ENCODE measurements at places on chromosomes 13 and 19.

DNA sequence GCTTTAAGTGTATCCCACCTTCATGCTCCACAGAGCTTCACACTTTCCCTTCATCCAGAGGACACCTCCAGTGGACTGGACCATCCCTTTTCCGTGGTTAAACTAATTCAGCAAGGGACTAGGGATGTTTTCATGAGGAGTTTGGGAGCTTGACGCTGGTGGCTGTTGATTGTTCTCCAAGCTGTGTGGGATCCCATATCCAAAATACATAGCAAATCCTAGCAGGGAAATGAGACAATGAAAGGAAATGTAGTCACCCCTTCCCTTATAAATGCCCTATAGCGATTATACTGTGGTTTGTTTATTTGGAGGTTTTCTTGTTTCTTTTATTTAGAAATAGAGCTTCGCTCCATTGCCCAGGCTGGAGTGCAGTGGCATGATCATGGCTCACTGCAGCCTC lies 31.6 kb upstream of the DPRX start:
- no peak for DNase-seq

DNA sequence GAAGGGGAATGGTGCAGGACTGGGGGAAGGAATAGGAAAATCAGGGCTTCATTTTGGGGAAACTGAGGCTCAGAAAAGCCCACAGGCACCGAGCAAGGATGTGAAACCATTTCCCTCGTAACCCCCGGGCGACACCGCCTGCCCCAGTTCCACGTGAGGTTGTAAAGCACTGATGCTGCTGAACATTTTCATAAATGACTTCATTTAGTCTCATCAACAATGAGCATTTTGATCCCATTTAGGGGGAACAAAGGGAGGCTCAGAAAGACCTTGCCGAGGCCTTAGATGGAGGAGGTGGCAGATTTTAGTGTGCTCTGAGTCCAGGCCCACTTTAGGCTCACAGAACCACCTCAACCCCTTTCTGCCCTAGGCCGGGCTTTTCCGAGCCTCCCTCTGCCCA lies 20.5 kb upstream of the FBXO27 start:
- DNase-seq, result no peak

GRCh38 chr19:46447006-46447405 lies 18.3 kb upstream of the PNMA8C start:
- no peak for DNase-seq

GRCh38 chr19:13169769-13170168 lies 19.6 kb downstream of the IER2 start:
- DNase-seq, result no peak

GRCh38 chr19:6272411-6272791 lies 7.4 kb downstream of the MLLT1 start:
- no peak for DNase-seq

GRCh38 chr13:113835461-113836270 lies 28.2 kb downstream of the GAS6 start:
- DNase-seq, result no peak

- no peak for DNase-seq
These were observed 1331.5 kb upstream of the PCDH20 start for GRCh38 chr13:62747152-62747551.

- DNase-seq, result peak; percentile 50
These were observed at the start of gene GZMM for GRCh38 chr19:543910-544608. Gene GZMM, plus strand, starts transcription at chr19:544053. Its CDS starts 19 bp downstream, at chr19:544072.

DNA sequence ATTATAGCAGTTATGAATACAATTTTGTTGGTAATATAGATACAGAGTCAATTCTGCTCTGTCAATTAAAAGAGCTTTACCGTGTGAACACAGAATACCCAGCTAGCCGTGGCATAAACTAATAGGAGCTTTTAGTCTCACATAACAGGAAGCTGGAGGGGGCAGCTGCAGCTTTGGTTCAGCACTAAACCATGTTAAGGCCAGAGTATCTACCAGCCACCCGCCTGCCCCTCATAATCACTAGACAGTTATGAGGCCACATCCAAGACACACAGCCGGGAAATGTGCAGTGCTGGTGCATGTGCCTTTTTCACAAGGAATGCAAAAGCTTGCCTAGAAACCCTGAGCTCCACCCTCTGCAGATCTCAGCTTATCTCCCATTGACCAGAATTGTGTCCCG lies 62.3 kb downstream of the SGCG start:
- no peak for DNase-seq

DNA sequence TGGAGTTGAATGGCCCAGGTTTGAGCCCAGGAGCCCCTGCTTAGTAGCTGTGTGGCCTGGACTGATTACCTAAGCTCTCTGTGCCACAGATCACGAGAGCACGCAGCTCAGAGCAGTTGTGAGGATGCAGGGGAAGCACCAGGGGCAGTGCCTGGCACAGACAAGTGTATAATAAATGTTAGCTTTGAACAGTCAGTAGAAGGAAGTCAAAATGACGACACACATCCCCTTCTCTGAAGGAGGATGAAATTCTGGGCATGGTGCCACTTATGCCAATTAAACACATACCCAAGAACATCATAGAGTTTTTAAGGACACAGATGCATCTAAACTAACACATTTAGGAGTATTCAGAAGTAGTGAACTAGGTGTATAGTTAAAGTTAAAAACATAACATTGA lies 24.9 kb upstream of the SIGLEC11 start:
- no peak for DNase-seq

- DNase-seq, result no peak
These were observed 63.4 kb upstream of the C1QTNF9B start for GRCh38 chr13:23960566-23961156.

DNA sequence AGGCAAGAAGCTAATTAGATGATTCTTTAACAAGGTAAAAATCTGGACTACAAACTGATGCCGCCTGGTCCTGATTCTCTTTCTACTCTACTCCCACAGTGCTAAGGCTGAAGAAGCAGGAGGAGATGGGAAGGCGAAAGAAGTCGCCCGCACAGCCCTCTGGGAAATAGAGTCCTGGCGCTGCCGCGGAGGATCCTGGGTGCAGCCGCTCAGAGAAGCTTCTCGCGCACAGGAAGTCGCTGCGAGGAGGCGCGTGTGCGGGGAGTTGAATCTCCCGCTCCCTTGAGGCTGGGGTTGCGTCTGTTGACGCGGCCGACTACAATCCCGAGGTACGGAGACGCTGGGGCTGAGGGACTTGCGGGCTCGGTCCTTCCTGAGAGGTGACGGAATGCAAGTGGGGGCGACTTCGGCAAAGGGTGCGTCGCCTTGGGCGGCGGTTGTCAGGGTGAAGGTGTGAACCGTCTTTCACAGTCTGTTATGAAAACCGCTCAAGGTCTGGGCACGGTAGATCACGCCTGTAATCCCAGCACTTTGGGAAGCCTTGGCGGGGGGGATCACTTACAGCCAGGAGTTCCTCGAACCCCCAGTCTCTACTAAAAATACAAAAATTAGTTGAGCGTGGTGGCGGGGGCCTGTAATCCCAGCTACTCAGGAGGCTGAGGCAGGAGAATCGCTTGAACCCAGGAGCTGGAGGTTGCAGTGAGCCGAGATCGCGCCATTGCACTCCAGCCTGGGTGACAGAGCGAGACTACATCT lies at the start of gene ZNF473:
ZNF473 (plus strand) TSS at position 212 of the 756 bp plus-strand sequence. CDS start 5,078 bp downstream, outside the sequence.
- peak; percentile 73 for DNase-seq

GRCh38 chr13:110274687-110275086 lies 32.3 kb downstream of the COL4A1 start:
- no peak for DNase-seq

DNA sequence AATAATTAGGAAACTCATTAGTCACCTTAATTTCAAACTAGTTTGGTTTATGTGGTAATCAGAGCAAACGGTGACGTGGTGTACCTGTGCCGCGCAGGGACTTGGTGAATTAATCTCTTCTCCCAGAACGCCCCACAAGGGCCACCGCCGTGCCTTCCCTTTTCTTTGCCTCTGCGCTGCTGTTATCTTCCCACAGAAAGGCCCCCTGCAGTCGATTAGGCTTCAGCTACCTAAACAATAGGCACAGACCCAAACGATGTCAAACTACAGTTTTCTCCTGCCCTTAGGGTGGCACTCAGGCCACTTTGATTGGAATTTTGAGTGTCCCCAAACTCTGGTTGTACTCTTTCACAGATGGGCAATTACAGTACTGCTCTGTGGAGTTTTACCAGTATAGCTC lies 115.5 kb downstream of the GGACT start:
- no peak for DNase-seq

GRCh38 chr13:33182729-33183128 lies 102.8 kb downstream of the STARD13 start:
- DNase-seq, result no peak

GRCh38 chr13:79541426-79542049 lies 60.6 kb downstream of the NDFIP2 start:
- no peak for DNase-seq

- DNase-seq, result no peak
These were observed 5.0 kb downstream of the EBI3 start for GRCh38 chr19:4234142-4234861.

DNA sequence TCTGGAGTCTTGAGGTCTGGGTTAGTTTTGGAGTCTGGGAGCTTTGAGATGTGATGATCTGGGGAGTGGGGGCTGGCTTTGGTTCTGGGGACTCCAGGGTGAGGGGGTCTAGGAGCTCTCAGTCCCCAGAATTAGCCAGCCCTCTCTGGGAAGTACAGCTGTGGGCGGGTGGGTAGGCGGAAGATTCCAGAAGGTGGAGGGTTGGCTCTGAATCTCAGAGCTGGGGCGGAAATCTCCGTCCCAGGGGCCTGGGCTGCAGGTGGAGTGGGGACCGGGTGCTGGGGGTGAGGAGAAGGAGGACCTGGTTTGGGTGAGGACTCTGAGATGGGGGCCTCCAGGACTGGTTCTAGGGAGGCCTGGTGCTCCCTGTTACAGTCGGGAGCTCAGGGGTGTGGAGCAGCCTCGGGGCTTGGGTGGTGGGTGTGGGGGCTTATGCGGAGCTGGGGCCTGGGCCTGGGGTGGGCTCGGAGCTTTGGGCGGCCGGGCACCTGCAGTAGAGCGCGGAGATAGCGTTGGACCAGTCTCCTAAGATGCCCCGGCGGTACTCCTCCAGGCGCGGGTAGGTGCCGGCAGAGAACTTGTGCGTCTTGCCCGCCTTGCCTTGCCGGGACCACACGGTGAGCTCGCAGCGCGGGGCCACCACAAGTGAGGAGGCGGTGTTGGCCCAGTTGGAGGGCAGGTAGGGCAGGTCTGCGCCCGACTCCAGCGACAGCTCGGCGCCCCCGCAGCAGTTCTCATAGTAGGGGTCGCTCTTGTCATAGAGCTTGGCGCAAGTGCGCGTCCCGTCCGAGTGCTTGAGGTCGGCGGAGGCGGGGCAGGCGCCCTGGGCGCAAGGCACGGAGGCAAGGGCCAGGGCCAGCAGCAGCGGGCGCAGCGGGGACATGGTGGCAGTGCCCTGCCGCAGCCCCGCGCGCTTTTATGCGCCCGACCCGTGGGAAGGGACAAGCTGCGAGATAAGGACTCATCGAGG lies at the start of gene SYCN:
SYCN (minus strand) TSS at position 892 of the 970 bp plus-strand sequence; CDS start at position 883, 9 bp downstream.
- DNase-seq, result no peak

GRCh38 chr13:77219401-77219800 lies 107.5 kb downstream of the MYCBP2 start:
- no peak for DNase-seq

- DNase-seq, result peak; percentile 42
These were observed at the start of gene LDLR for GRCh38 chr19:11089254-11090013. Gene LDLR, plus strand, starts transcription at chr19:11089463. Its CDS starts 86 bp downstream, at chr19:11089549.

- DNase-seq, result no peak
These were observed 6.6 kb upstream of the GIPC1 start for GRCh38 chr19:14502334-14503092.

DNA sequence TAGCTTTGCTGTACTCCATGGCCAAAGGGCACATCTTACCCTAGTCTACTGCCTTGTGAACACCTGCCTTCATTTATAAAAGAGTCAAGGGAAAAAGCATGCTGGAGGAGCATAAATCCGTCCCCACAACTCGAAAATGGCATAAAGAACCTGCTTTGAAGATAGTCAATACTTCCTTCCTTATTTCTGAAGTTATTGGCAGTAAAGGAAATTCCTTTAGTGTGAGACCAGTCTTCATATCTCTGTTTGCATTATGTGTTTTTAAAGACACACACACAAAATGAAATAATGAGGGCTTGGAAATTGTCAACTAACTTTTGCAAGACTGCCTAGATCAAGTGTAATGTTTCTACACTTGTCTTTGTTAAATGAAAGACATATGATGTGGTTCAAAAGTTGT lies 408.4 kb downstream of the SPRY2 start:
- DNase-seq, result no peak

GRCh38 chr19:46903458-46903857 lies 42.7 kb downstream of the ARHGAP35 start:
- no peak for DNase-seq

DNA sequence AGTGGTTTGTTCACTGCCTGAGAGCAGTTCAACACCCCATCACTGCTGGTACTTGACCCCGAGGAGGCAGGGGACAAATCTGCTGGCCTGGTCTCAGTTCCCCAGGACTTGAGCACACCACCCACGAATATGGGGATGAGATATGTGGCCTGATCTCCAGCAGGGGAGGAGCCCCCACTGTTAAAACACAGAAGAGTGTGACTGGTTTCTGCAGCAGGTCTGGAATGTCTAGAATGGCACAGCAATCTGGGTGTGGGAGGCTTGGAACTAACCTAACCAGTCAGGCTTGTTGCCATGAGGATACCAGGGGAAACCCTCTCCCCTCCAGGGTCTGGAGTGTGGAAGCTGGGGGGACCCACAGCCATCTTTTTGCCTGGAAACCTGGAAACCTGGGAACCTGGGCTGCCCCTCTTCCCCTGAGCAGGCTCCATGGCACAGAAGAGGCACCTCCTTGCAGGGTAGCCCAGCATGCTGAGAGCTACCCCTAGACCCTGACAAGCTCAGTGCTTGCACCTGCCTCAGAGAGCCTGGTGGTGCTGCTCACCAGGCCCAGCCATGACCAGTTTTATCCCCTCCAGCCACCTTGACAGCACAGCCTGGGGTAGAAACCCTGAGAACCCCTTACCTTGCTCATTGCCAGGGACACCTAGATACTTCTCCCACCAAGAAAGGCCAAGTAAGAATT lies 273.8 kb downstream of the LIG4 start:
- no peak for DNase-seq

GRCh38 chr19:33868076-33868735 lies 71.5 kb downstream of the KCTD15 start:
- DNase-seq, result no peak

DNA sequence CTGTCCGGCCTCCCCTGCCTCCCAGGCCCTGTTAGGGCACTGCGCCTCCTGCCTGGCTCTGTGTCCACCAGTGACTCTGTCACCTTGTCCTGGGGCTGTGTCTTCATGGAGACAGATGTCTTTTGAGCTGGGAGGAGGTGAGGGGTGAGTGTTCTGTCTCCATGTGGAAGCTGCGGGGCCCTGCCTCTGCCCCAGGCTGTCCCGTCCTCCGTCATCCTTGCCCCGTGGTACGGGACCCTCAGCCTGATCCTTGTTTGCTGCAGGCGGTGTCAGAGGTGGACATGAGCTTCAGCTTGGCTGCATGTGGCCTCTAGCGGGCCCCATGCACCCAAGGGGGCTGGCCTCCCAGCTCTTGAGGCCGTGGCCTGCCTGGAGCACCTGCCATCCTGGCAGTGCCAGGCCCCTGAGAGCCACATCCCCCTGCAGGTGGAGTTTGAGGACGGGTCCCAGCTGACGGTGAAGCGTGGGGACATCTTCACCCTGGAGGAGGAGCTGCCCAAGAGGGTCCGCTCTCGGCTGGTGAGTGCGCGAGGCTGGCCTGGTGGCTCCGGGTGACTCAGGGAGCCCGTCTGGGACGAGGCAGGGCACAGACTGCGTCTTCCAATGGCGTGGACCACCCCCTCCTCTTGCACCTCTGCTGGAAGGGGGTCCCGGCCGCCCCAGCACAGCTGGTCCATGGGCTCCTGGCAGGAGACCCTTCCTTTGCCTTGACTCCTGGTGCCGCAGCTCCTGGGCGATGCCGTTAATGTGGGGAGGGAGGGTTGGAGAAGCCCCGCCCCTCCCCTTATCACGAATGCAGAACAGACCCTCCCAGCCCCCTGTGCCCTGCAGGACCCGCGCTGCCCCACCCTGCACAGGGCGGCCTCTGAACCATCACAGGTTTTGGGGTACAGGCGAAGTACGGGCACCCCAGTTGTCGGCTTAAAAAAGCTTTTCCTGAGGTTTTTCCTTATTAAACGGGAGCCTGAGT lies 181.3 kb downstream of the KDM4B start:
- no peak for DNase-seq

All from stimulated activated CD4-positive, alpha-beta T cell treated with anti-CD3 and anti-CD28 coated beads, Interleukin-1b, Interleukin-23, amount 100 ng/mL, for 1 hour (primary cell).